ENCODE measurements at places on chromosomes 5 and 9. TPM values are rescaled to one million over a fixed set of nuclear protein-coding genes. Genes with fewer than 3 reads are reported as not detected.
A peak's percentile ranks its signal among the peaks of the same experiment; 100 is the strongest.

Gene HCN1
- total RNA-seq: not detected

Gene INSYN2B
- total RNA-seq: 3.5 TPM

- peak; percentile 88 for DNase-seq
Observed at GRCh38 chr9:38088006-38088925, 19.2 kb upstream of the SHB start.

DNA sequence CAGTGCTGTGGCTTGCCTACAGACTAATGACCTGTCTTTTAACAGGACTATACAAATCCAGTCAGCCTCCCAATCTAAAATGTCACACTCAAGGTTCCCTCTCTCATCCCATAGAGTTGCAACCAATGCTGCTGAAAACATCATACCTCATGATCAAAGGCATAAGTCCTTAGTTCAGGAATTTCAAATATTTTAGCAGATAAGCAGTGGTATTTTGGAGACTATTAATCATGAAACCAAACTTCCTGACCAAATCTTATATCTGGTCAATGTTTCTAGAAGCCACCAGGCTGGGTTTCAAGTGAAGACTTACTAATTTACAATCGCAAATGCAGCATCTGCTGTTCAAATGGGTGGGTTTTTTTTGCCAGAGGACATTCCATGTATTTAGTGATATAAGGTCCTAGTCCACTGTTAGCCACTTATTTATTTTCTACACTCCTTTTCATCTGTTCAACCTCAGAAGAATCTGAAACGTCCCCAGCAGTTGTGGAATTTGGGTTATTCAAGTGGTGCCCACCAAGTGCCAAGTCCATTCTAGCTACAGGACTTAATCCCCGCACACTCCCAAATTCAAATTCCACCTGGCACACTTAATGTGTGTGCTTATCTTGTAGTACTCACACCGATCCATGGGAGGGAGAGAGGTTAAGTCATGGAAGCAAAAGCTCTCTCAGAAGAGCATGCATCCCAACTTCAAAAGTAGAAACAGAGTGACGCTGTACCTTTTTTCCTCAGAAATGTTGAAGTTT lies 5.8 kb downstream of the TAS2R1 start:
- DNase-seq: no peak

- DNase-seq: peak; percentile 87
Observed at GRCh38 chr5:173412566-173412965, 84.4 kb upstream of the STC2 start.

DNA sequence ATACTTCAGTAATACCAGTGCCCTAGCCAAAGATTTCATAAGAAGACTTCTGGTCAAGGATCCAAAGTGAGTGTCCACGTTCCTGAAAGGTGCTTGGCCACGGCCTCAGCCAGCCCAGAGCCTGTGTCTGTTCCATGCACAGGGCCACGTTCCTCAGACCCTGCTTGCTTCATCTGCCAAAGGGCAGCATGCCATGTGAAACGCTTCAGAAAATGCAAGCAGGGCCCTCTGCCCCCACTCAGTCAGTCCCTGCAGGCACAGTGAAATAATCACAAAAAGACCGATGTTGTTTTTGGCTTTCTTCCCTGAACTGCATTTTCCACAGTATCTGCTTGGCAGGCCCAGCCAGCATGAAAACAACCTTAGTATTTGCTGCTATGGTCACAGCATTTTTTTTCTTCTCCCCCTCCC lies 85.5 kb upstream of the CTSL start:
- DNase-seq: peak; percentile 85
